NCI-H1105 (cell line): ENCODE measurements at places on chromosomes 4 and X.

- DNase-seq = no peak
Measured at GRCh38 chrX:38571058-38571457, 9.7 kb downstream of the TSPAN7 start.

DNA sequence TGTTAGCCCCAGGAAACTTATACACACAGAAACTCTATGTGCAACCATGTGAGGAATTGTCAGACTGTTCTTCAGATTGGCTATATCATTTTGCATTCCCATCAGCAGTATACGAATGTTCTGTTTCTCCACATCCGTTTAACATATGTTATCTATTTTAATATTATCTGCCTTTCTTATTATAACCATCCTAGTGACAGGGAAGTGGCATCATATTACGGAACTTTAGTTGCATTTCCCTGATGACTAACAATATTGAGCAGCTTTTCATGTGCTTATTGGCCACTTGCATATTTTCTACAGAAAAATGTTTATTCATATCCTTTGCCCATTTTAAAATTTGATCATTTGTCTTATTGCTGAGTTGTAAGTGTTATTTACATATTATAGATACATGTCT is 36.5 kb upstream of the IL15 start:
- DNase-seq = no peak

- DNase-seq = no peak
Measured at GRCh38 chr4:118968005-118968404, 79.4 kb downstream of the SYNPO2 start.

DNA sequence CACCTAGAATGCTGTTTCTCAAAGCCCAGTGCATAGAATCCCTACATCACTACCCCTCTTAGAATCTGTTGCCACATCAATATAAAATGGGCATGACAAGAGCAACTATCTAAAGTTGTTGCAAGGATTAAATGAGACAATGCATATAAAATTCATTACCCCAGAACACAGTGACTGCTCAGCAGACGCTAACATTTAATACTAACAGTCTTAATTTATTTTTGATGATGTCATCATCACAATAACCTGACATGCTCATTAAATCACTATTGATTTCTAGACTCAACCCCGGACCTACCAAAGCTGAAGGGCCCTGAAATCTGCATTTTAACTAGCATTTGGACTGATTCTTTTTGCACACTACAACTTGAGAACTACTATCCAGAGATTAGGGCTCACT is 3.9 kb downstream of the ARSJ start:
- DNase-seq = no peak
